Hypothalamus (tissue), 51 donors: ENCODE measurements at places on chromosomes 5 and 9.
A peak's percentile ranks its signal among the peaks of the same experiment; 100 is the strongest.

- DNase-seq, result no peak
Observed at GRCh38 chr5:131373265-131373664, 109.4 kb downstream of the CDC42SE2 start.

- no peak for DNase-seq
Observed at GRCh38 chr5:133531594-133531993, 80.7 kb downstream of the FSTL4 start.

DNA sequence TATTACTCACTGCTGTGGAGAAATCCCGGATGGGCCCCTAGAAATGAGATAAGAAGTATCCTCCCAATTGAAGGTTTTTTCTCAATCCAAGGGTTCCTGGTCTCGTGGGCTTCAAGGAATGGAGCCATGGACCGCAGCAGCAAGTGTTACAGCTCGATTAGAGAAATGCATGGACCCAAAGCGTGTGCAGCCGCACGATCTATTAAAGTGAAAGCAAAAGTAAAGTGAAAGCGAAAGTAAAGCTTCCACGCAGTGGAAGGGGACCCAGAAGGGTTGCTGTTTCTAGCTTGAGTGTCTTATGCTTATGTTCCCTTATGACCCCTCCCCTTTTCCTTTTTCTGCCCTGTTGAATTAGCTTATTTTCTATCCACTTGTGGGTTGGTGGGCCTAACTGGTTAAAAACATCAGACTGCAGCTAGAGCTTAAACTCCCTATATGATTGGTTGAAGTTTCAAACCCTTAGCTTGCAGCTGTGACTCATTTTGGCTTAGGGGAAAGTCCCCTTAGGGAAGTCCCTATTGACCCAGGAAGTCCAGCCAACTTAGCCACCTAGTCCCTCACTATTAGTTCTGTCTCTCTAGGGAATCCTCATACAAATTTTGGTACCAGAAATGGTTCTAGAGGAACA lies 1111.8 kb downstream of the TAF11L14 start:
- no peak for DNase-seq

- no peak for DNase-seq
Observed at GRCh38 chr9:77514886-77515711, 133.0 kb downstream of the GNA14 start.

- no peak for DNase-seq
Observed at GRCh38 chr9:38527503-38527902, 92.9 kb downstream of the ANKRD18A start.

- DNase-seq, result no peak
Observed at GRCh38 chr5:154811653-154812465, 38.5 kb downstream of the FAXDC2 start.

DNA sequence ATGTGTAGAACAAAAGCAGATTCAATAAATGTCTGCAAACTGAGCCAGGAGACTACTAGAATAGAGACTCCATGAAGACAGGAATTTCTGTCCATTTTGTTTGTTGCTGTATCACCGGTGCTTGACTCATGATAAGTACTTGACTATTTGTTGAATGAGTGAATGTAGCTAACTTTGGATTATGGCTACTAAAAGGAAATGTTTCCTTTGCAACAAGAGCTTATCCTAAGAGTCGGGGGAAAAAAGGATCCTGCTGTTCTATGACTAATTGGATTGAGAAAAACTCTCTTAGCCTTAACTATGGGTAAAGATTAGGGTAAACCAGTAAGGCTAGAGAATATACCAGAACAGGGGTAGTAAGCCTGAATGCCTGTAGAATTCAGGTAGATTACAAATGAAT lies 3.5 kb downstream of the PAIP1 start:
- DNase-seq, result no peak

DNA sequence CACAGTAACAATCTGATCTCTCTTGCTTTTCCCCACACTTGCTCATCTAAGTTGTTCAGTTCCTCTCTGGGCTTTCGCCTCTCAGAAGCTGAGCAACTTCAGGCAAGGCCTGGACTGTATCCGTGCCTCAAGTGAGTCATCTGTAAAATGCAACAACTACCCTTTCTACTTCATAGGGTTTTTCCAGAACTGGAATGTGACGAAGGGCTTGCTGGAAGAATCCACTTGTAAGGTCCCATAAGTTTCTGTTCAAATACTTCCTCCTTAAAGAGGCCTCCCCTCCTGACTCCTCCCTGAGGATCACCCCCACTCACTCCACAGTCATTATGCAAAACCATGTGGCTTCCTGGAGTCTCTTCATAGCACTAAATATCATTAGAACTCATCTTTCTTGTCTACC lies 17.5 kb upstream of the INSYN2B start:
- DNase-seq, result no peak

- no peak for DNase-seq
Observed at GRCh38 chr9:133584559-133585476, 24.4 kb downstream of the FAM163B start.

DNA sequence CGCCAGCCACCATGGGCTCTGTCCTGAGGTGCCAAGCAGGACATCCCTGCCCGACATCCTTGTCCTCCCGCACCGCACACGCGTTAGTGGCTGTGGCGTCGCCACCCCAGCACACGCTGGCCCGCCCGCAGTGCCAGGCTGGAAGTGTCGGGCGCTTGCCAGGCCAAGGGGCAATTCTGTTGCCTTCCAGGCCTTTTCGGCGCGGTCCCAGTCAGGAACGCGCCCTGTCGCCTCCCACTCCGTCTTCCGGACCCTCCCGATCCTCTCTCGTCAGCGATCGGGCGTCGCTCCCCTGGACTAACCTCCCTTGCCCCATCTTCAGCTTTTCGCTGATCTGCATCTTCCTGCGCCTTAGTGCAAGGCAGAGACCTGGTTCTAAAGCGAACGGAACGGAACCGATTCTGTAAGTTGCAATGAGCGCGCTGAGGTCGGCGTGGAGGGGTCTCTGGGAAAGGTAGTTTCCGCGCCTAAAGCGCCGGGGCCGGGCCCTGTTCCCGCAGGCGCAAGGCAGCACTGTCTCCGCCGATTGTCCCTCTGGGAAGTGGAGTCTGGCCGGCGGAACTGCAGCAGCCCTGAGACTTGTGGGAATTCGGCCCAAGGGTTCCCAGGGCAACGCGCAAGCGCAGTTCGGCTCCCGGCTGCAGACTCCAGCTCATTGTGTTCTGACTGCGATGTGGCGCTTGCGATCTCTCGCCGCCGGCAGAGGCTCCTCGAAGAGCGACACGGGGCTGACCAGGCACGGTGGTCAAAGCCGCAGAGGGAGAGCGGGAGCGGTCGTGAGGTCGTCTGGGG lies at the start of gene ZNF454:
TSS of gene ZNF454 (plus strand) at position 630 of the 792 bp plus-strand sequence. CDS start 1,594 bp downstream, outside the sequence.
- peak; percentile 76 for DNase-seq

- DNase-seq, result no peak
Observed at GRCh38 chr5:10702911-10703491, 58.0 kb downstream of the DAP start.

DNA sequence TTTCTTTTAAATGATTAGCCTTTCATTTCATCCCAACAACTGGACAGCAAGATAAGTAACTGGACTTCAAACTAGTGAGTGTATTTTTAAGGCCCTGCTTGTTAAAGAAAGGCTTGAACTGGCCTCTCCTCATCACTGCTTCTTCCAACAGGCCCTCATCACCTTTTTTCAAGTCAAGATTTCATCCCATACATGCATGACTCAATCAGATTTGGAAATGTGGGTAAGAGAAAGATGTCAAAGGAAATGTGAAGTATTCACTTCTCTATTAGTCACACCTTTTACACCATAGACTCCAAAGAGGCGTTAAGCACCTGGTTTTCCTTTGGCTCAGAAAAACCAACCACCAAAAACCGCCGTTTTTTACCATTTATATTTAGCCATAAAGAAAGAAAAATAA lies 4.9 kb downstream of the NR4A3 start:
- no peak for DNase-seq
